GM04504 (cell line): ENCODE measurements at places on chromosomes 5 and 9.
A peak's percentile ranks its signal among the peaks of the same experiment; 100 is the strongest.

GRCh38 chr5:143019157-143019556, 249.0 kb downstream of the ARHGAP26 start:
- DNase-seq = no peak

- DNase-seq = no peak
Observed at GRCh38 chr5:37436146-37436934, 57.2 kb downstream of the WDR70 start.

- peak; percentile 29 for DNase-seq
Observed at GRCh38 chr5:172768573-172769341, 2.2 kb downstream of the DUSP1 start.

GRCh38 chr5:150464554-150465012, 15.0 kb upstream of the RPS14 start:
- DNase-seq = no peak
